ENCODE measurements at places on chromosomes 5 and 9. TPM values are rescaled to one million over a fixed set of nuclear protein-coding genes. Genes with fewer than 3 reads are reported as not detected.

- no peak for DNase-seq
Measured at GRCh38 chr9:7729371-7730163, 70.0 kb downstream of the DMAC1 start.

DNA sequence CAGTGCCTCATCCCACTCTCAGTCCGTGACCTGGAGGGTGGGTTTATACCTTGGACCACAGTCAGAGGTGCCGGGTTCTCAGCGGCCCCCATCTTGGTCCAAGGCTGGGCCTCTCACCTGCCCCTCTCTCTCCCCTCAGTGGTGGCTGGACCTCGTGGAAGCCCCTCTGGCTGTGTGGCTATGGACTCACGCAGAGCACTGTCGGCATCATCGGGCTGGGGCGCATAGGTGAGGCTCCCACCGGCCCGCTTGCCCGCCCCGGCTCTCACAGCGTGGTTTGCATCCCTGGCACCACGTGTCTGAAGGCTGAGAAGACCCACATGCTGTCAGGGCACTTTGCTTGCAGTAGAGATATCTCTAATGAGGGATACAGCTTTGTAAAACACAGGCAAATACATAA, 5.8 kb downstream of the GRHPR start:
- no peak for DNase-seq

GRCh38 chr9:125447202-125447802, 185.7 kb downstream of the GAPVD1 start:
- DNase-seq = no peak

Gene CLIC3
- total RNA-seq = 4.9 TPM

DNA sequence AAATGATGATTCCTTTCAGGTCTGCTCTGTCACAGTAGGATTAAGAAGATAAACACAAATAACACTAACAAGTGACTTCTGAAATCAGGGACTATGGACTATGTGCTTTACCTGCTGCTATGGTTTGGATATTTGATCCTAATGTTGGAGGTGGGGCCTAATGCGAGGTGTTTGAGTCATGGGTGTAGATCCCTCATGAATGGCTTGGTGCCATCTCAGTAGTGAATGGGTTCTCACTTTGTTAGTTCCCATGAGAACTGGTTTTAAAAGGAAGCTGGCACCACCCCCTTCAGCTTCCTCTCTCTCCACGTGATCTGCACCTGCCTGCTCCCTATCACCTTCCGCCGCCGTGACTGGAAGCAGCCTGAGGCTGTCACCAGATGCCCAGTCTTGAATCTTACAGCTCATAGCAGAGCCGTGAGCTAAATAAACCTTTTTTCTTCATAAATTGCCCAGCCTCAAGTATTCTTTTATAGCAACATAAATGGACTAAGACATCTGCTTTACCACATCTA, 3.3 kb downstream of the PPIC start:
- DNase-seq = no peak

- DNase-seq = peak; percentile 48
Measured at GRCh38 chr9:138014563-138014945, 137.0 kb downstream of the CACNA1B start.

Gene CORO2A
- 11.0 TPM for total RNA-seq

DNA sequence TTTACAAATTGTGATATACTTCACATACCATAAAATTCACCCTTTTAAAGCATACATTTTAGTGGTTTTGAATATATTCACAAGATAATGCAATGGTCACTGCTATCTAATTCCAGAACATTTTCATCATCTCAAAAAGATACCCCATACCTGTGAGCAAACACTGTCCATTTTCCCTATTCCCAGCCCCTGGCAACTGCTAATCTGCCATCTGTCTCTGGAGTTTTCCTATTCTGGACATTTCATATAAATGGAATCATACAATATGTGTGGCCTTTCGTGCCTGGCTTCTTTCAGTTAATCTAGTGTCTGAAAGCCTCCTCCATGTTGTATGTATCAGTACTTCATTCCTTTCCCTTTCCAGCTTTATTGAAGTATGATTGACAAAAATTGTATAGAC, 14.7 kb downstream of the SNX30 start:
- DNase-seq = no peak

Gene ARL14EPL
- not detected for total RNA-seq

GRCh38 chr9:77017505-77017894, 2.0 kb upstream of the FOXB2 start:
- DNase-seq = no peak

GRCh38 chr5:158086856-158087255, 227.9 kb upstream of the CLINT1 start:
- no peak for DNase-seq

Gene MAP1B
- total RNA-seq = 8.5 TPM

Data from spleen (tissue), 13 donors.